ENCODE measurements at places on chromosomes 5 and 9.

DNA sequence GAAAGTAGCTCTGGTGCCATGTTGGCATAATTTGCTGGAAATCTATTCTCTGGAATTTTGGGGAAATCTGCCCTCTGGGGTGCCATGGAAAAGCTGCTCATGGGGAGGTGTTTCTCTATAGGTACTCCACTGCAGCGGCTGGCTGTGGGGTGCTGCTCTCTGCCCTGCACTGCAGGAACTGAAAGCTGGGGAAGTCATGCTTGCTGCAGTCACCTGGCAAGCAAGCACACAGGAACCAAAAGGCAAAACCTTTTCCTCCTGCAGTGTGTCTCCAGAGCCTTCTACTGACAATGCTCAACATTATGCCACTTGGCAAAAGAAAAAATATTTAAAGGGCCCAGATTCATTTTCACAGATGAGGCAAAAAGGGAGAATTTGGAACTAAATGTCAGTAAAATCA, 25.8 kb upstream of the CARNMT1 start:
- H3K27me3 ChIP-seq = peaks cover 4% of the 10 kb centered on the region
- H3K27ac ChIP-seq = no peak overlapping the region
- H3K4me1 ChIP-seq = no peaks in the 10 kb centered on the region
- no peaks in the 10 kb centered on the region for H3K36me3 ChIP-seq
- H3K4me3 ChIP-seq = no peak overlapping the region

DNA sequence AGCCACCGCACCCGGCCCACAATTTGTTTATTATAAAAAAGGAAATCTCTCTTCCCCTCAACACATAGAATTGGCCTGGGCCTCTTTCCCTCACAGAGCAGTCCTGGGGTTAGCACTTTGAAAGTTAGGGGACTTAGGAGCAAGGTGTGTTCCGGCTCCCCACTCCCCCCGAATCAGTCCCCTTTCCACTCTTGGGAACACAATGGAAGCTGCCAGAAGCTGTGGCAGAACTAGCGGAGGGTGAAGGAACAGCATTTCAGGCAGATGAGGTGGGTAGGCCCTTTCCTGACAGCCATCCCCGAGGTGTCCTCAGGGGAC, 16.4 kb upstream of the C5orf47 start:
- peak overlapping the region; percentile 80 for H3K4me3 ChIP-seq
- no peak for DNase-seq
- no peaks in the 10 kb centered on the region for H3K36me3 ChIP-seq
- H3K27ac ChIP-seq = no peak overlapping the region
- H3K27me3 ChIP-seq = peaks cover 10% of the 10 kb centered on the region

DNA sequence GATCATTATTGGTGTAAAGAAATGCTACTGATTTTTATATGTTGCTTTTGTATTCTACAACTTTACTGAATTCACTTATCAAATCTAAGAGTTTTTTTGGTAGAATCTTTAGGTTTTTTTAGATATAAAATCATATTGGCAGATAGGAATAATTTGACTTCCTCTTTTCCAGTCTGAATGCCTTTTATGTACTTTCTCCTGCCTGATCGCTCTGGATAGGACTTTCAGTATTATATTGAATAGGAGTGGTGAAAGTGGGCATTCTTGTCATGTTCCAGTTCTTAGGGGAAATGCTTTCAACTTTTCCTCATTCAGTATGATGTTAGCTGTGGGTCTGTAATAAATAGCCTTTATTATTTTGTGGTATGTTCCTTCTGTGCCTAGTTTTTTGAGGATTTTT, 8.3 kb downstream of the AHRR start:
- peaks cover 47% of the 10 kb centered on the region for H3K36me3 ChIP-seq
- H3K4me1 ChIP-seq = peaks cover 59% of the 10 kb centered on the region

DNA sequence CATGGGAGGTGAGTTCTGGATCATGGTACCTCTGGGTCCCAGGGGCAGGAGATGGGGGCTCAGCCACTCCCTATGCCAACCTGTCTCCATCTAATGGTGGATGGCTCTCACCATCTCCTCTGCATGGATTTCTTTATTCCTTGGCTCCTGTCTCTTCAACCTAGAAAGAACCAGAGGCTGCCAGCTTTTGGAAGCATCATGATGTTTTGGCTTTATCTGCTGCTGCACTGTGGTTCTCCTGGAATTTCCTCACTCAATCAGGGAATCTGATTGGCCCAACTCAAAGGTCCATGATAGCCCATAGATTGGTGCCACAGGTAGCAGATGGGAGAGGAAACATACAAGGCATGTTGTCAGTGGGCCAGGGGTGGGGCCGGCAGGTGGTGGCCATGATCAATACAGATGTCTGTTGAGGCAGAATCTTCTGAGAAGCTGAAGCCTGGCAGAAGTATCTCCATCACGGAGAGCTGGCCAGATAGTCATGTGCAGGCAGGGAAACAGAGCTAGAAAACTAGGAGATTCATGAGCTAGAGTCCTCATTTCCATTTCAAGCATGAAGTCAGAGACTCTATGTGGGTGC, 158.2 kb downstream of the MACROH2A1 start:
- no peak overlapping the region for H3K27ac ChIP-seq
- no peak overlapping the region for H3K4me3 ChIP-seq
- H3K36me3 ChIP-seq = no peaks in the 10 kb centered on the region
- no peaks in the 10 kb centered on the region for H3K4me1 ChIP-seq

- H3K4me3 ChIP-seq = no peak within 1 kb of the TSS
- no peak for DNase-seq
- H3K27me3 ChIP-seq = no peaks in the 10 kb centered on the region
These were observed at the start of gene FYB1 for GRCh38 chr5:39219437-39219836. TSS of gene FYB1 (minus strand) at chr5:39219563. CDS start at chr5:39202960, 16,603 bp downstream.

GRCh38 chr5:63111891-63112290, 533.3 kb downstream of the LRRC70 start:
- H3K27me3 ChIP-seq = no peaks in the 10 kb centered on the region
- H3K4me1 ChIP-seq = no peaks in the 10 kb centered on the region
- no peak for DNase-seq

GRCh38 chr5:11531811-11532555, 372.3 kb downstream of the CTNND2 start:
- DNase-seq = no peak
- no peak overlapping the region for H3K4me3 ChIP-seq
- no peaks in the 10 kb centered on the region for H3K27me3 ChIP-seq

DNA sequence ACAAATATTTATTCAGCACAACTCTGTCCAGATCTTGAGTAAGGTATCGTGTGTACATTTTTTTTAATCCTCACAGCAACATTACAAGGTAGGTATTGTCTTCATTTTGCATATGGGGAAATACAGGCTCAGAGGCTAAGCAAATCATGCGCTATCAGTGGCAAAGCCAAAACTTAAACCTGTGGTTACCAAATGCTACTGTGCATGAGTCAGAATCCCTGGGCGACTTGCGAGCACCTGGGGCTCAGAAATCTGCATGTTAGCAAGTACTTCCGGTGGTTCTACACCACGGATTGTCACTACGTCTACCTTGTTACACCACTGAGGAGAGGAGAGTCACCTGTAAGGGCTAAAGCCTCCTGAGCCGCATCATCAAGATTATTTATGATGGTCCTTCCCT, 21.3 kb downstream of the C5orf58 start:
- peak overlapping the region; percentile 4 for H3K4me3 ChIP-seq
- peak overlapping the region; percentile 64 for H3K27ac ChIP-seq
- DNase-seq = peak; percentile 68
- peaks cover 54% of the 10 kb centered on the region for H3K4me1 ChIP-seq
